ENCODE measurements at places on chromosomes 11 and 22. TPM values are rescaled to one million over a fixed set of nuclear protein-coding genes. Genes with fewer than 3 reads are reported as not detected.

Gene KCNA4
- not detected for total RNA-seq

Gene ADM
- 0.46 TPM for total RNA-seq

Gene SLC35E4
- total RNA-seq = 3.0 TPM

Gene FIBIN
- not detected for total RNA-seq

Gene NOX4
- not detected for total RNA-seq

Gene SYT12
- total RNA-seq = 0.87 TPM

Gene MS4A15
- not detected for total RNA-seq

Gene SLC43A3
- 62.1 TPM for total RNA-seq

Gene OR52J3
- not detected for total RNA-seq

Gene FGF3
- total RNA-seq = not detected

Gene OR2D2
- total RNA-seq = 3.3 TPM

DNA sequence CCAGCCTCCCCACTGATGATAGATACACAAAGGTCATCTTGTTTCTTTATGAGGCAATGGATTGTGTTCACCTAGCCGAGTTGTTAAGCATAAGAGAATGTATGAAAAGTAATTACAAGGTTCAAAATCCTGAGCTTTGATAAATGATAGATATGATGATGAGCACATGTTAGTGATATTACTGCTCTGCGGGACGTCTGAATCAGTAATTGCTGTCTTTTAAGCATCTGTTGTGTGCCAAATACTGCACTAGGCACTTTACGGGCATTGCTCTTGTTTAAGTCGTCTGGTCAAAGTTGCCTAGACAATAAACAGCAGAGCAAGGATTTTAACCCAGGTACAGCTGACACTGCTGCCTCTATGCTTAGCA, 559 bp upstream of the RNF141 start:
- DNase-seq = no peak

GRCh38 chr22:17576470-17576869, 13.2 kb downstream of the SLC25A18 start:
- no peak for DNase-seq

DNA sequence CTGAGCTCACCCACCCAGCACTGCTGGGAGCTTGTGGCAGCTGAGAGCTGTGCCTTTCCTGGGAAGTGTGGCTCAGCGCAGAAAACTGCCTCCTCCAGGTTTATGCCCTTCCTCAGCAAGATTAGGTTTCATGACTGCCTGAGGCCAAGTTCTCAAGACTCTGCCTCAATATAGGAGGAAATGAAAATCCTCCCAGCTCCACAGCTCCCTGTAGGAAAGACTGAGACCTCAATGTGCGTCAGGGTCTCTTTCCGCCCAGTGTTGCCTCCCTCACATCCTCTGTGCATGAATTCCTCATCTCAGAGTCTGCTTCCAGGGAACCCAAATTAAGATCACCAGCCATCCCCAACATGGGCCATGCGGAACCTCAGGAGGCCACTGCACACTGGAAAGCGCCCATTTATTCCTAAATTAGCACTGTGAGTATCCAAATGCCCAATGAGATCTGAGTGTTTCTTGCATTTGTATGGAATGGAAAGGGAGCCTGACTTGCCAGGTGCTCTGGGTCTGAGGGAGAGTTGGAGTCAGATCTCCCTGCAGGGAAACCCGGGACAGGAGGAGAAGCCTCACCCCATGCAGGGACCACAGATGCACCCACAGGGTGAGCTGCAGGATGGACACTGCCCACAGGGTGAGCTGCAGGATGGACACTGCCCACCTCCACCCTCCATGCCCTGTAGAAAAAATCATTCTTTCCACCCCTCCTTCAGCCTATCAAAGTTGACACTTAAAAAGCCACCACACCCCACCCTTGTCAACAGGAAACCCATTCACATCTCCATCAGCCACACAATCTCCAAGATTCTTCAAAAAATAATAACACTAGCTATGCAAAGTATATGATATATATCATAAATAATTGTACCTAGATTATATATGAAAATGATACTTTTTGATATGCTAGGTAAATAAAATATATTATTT, 97.4 kb upstream of the IGLL5 start:
- DNase-seq = no peak

DNA sequence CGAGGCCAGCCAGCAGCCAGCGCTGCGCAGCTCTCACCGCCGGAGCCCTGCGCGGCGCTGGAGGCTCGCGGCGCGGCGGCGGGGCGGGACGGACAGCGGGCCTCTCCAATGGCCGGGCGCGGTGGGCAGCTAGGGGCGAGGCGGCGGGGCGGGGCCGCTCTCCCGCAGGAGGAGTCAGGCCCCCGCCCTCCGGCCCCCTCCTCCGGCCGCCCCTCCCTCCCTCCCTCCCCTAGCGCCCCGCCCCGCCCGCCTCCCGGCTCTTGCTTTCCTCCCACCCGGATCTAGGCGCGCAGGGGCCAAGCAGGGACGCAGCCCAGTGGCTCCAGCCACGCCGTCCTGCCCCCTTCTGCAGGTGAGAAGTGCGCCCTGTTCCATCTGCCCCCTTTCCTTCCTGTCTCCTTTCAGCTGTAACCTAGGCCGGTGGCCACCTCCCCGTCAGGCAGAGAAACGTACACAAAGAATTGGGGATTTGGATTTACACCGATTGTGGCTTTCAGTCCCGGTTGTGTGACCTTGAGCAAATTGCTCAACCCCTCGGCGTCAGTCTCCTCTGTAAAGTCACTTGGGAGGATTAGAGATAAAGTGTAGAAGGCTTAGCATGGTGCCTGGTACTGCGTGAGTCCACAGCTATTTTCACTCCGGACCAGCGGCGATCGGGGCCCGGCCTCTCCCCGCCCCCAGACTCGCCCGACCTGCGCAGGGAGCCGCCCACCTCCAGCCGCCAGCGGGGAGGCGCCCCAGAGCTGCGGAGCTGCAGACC, at the start of gene FZD4:
FZD4 (minus strand) TSS at position 35 of the 760 bp plus-strand sequence. CDS start 310 bp downstream, outside the sequence.
- peak; percentile 28 for DNase-seq

GRCh38 chr11:71070490-71071453, 181.6 kb downstream of the SHANK2 start:
- no peak for DNase-seq

DNA sequence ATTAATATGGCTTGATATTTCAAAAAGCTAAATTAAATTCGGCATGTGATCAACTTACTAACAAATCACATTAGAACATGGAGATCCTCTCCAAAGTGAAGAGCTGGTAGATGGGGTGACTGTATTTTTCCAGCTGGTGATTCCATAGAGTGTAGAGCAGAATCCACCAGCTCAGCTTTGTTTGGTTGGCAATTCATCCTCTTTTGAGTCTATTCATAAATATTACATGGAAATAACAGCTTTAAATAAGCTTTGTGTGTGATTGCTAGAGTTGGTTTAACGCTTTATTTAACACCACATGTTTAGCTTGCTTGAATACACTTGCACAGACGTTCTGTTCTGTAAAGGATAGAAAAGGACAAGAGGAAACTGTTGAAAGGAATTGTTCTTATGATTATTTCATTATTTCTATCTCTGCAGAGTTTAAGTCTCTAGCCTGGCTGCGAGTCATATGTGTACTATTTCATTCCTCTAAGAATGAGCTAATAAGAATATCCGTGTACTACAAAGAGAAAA, 738.3 kb upstream of the KIRREL3 start:
- DNase-seq = no peak

DNA sequence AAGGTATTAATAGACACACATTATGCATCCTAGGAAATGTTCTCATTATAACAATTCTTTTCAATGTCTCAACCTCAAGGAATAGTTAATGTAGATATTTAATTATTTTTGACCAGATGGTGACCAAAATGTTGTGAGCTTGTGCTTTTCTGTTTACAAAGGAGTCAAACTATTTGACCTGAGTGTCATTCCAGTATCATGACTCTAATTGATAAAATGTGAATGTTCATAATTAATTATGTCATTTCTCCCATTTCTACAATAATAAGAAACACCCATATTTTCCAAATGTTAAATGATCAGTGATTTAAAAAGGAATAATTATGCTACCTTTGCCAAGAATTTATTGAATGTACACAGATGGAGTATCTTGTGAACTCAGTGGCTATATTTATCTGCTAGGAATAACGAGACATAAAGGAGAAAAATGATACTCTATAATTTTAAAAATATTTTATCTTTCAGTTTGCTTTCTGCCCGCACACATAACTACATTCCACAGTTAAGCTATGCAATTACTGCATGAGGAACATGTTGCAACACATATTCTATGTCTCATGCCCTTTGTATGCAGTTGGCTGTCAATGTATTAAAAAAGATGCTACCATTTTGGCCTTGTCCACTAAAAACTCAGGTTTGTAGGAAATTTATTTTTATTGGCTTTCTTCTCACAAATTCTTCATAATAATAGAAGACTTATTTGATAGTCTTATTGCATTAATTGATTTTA, 376.7 kb upstream of the CCDC179 start:
- no peak for DNase-seq

DNA sequence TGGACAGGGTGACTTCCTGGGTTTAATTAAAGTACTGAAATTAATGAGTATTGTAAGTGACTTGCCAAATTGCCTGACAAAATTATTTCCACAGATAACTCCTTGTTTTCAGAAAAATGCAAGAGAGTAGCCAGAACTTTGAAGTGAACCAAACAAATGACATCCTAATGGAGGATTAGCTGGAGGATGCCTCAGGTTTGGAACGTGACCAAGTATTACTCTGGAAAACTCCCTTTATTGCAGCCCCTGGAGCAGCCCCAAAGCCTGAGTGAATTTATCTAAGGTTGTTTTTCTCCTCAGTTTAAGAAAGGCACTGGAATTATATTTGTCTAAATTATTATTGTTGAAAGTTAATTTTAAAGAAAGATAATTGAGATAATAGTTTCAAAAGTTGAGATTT, 343.6 kb upstream of the MTNR1B start:
- no peak for DNase-seq

- peak; percentile 37 for DNase-seq
Observed at GRCh38 chr11:2301631-2302305, at the start of the genes C11orf21 and TSPAN32. Gene C11orf21, minus strand, starts transcription at chr11:2301918. Its CDS starts 110 bp downstream, at chr11:2301808. Gene TSPAN32, plus strand, starts transcription at chr11:2302013. Its CDS starts 137 bp downstream, at chr11:2302150.

DNA sequence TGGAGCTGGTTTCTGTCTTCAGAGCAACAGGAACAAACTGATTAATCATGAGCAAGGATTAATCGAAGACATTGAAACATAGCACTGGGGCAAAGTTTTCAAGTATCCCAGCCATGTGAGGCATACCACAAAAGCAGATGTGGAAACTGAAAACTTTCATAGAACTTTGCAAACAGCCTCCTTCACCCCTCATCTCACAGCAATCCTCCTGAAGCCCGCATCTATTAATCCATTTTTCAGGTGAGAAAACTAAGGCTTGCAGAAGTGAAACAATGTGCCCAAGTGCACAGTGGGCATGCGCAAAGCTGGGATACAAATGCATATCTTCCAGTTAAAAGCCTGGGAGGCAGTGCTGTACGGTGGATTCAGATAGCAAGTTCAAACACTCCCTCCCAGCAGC, 58.6 kb upstream of the HMGXB4 start:
- no peak for DNase-seq

DNA sequence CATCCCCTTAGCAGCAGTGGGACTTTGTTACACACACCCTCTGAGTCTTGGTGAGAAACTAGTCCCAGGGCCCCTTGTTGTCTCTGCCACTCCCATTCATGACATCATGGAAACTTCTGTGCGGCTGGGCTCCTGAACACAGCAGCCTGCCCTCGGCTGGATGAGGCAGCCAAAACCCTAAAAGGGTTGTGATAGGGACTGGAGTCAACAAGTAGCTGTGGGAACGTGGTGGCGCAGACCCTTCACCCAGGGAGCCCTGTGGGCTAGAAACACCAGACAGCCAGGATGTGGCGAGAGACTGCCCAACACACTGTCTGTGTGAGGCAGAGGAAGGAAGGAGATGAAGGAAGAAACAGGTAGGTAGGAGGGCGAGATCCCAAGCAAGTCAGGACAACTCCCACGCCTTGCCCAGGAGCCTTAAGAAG, 3.9 kb downstream of the CD3D start:
- DNase-seq = peak; percentile 82

GRCh38 chr11:65973439-65974110, 12.0 kb downstream of the SART1 start:
- no peak for DNase-seq

DNA sequence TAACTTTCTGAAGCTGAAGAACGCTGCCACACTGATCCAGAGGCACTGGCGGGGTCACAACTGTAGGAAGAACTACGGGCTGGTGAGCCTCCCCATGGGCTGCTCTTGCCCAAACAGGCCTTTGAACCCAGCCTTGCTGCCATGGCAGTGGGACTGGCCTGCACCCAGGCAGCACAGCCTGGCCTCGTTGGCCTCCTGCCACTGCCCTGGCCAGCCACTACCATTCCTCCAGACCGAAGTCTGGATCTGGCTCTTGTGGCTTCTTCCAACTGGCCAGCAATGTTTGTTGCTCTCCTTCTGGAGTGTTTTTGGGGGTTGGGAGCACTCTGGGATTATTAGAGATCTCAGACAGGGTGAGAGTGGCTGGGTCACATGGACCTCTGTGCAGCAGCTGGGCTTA, 51.0 kb downstream of the MYO7A start:
- no peak for DNase-seq

DNA sequence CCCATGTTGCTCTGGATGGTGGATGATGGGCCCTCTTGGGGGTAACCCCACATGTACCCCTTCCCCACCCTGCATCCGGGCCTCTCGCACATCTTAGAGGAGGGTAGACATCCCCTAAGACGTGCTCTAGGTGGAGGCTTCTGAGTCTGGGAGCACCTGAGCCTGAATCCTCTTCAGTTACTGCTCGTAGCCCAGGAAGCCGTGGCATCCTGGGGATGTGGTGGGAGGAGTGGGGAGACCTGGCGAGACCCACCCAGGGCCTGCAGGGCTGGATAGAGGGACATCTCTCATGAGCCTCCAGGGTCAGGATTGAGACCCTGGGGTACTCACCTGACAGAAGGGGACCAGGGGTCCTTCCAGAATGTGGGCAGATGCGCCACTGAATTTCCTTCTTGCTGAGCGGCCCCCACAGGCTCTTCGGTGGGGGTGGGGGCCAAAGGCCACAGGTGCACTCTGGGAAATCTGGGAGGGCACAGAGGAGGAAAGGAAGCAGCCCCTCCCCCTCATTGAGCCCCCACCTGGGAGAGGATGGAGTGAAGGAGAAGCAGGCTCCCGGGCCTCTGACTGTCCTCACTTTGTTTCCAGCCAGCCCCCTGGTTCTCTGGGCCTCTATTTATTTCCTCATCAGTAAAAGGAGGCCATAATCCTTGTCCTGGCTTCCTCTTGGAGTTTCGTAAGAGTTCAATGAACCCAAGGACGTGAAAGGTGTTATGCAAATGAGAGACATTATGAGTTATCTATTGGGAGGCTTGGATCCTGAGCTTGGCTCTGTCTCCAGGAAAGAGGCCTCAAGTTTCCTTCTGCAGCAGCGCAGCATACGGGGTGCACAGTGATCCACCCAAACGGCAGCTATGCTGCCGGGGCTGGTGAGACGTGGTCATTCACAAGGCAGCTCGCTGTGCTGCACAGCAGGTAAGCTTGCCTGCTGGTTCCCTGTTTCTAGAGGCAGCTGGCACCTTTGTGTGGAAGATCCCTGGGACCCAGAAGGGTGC, 31.2 kb downstream of the KCNJ4 start:
- no peak for DNase-seq

GRCh38 chr11:123212406-123212805, 17.4 kb upstream of the CLMP start:
- DNase-seq = no peak

All from OCI-LY7 (cell line).